ENCODE measurements at places on chromosomes 2 and 18. TPM values are rescaled to one million over a fixed set of nuclear protein-coding genes. Genes with fewer than 3 reads are reported as not detected.

The CD207 gene
- not detected for total RNA-seq

The TOGARAM2 gene
- 0.19 TPM for total RNA-seq

The RALB gene
- 235 TPM for total RNA-seq

The GPR35 gene
- total RNA-seq: 0.85 TPM

The FLACC1 gene
- 0.84 TPM for total RNA-seq

The PRKAG3 gene
- not detected for total RNA-seq

The CCDC74A gene
- 2.2 TPM for total RNA-seq

The PSMA8 gene
- total RNA-seq: not detected

The C2orf80 gene
- total RNA-seq: not detected

The LMAN1 gene
- total RNA-seq: 143 TPM

The GPR17 gene
- not detected for total RNA-seq

The TCF7L1 gene
- 8.5 TPM for total RNA-seq

The FOXI3 gene
- total RNA-seq: not detected

The BMP10 gene
- not detected for total RNA-seq

The ALPG gene
- 0.05 TPM for total RNA-seq

The RAX gene
- total RNA-seq: not detected

The ZNF892 gene
- 8.7 TPM for total RNA-seq

The PHLPP1 gene
- 10.3 TPM for total RNA-seq

The SP9 gene
- not detected for total RNA-seq

The DPP10 gene
- total RNA-seq: not detected

The CKAP2L gene
- 2.4 TPM for total RNA-seq

All from dermis blood vessel endothelial cell (primary cell).